ENCODE measurements at places on chromosomes 4 and X.

- peak; percentile 19 for DNase-seq
These were observed 98.7 kb downstream of the GLUD2 start for GRCh38 chrX:121146059-121146628.

GRCh38 chr4:153119626-153120025 is 84.6 kb upstream of the TRIM2 start:
- DNase-seq, result no peak

DNA sequence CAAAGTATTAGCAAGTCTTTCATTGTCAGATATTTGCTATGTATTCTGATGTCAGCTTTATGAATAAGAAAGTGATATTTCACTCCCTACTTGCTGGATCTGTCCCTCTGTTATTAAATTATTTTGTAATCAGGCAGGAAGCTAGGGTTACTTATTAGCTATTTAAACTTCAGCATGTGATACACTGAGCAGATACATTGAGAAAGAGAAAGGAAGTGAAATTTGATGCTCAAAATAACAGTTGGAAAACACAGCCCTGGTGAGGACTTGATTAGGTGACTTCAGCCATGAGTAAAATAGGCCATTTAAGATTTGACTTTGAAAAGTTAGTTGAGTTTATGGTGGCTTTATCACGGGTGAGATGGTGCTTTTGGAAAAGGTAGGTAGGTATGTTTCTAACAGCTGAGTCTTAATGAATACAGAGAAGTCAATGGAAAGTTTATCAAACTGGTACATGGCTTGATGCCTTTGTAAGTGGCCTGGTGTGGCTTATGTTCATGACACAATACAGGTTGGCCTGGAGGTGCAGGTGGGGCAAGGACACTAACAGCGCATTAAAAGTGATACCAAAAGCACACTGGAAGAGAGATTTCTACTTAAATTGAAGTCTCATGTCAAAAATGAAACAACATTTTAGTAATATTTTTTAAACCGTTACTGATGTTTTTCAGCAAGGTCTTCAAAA is 321.2 kb upstream of the SPOCK3 start:
- DNase-seq, result no peak

DNA sequence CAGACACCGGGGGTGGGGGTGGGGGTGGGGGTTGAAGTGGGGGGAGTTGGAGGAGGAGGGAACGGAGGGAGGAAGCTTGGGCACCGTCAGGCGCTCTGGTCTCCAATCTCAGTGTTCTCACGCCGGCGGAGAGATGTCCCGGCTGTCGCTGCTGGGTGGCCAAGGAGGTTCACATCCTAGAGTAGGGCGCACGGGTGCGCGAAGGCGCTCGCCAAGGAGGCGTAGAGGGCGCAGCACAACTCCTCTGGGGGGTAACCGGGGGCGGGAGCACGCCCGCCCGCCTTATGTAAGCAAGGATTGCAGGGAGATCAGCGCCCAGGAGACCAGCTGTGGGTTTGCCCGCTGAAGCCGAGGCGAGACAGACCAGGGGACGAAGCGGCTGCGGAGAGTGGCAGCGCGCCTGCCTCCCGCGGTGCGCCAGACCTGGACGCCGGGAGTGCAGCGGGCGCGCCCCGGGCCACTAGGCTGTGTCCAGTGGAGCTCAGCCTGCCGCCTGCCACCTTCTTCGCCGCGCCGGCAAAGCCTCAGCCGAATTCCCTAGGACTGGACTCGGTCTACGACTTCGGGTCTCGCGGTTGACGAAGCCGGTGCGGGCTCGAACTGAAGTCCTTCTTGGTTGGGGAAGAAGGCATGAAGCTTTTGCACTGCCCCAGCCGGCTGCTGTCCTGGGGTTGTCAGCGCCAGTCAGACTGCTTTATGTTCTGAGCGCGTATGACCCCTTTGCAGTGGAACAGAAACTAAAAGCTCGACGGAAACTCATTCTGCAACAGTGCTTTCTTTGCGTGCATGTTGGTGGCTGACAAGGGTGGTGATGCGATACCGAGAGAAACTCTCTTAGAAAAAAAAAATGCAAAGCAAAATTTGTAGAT is 707 bp upstream of the UNC5C start:
- DNase-seq, result peak; percentile 22

GRCh38 chr4:42605264-42605663 is 51.6 kb downstream of the ATP8A1 start:
- DNase-seq, result no peak

DNA sequence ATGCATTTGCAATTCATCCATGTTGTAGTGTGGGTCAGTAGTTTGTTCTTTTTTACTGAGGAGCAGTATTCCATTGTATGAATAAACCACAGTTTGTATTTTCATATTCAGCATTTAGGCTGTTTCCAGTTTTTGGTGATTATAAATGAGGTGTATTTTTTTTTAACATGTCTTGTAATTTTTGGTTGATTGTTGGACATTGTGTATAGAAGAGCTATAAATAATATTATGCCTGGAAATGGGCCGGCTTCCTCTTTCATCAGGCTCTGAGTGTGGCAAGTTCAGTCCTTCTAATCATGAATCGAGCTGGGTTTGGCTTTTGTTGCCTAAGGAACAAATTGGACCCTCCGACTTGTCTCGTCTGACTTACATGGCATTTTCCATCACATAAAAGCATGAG is 115.7 kb downstream of the PSAPL1 start:
- DNase-seq, result no peak

DNA sequence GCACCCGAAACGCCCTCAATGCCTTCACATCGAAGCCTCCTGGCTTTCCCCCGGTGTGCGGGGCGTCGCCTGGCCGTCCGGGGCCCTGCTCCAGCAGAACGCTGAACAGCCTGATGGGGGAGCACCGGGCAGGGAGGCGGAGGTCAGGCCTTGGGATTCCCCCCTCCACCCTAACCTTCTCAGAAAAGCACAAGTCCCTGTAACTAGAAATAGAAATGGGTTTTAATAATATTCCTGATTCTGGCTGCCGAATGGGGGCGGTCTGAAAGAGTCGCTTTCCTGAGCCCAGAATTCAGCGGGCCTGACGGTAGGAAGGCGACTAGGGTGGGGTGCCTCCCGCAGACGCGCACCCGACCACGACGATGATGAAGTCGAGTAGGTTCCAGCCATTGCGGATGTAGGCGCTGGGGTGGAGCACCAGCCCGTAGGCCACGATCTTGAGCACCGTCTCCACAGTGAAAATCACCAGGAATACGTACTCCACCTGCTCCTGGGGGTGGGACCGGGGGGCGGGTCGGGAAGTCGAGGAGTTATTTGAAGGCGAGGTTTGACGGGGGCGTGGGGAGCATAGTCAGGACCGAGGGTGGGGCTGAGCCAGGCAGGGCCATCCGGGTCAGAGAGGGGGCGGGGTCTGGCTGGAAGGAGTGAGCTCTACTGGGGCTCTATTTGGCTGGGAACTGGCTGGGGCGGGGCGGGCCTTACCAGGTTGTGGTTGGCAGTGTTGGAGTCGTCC is 2.5 kb downstream of the CACNA1F start:
- no peak for DNase-seq

DNA sequence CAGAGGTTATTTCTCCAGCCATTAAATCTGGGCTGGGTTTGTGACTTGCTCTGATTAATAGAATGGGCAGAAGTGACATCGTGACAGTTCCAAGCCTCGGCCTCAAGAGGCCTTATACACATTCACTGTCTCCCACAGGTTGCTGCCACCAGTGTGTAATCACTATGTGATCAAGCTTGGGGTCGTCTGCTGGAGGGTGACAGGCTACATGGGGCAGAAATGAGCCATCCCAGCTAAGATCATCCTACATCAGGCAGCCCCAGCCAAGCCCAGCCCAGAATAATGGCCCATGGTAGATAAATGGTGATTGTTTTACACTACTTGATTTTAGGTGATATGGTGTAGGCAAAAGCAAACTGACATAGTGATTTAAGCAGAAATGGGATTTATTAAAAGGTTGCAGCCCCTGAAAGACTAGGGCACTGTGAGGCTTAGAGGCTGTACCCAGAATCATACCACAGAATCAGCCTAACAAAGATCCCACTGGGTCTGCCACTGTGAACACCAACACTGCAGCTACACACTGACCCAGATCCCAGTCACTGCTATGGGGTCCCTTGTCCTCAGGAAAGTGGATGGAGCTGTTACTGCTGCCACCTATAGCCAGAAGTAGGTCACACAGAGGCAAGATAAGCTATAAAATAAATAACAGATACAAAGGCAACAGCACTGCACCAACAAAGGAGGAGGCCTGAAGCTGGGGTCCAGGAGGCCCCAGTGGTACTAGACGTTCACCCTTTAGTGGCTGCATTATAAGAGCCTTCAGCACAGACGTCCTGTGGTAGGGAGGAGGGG is 159.6 kb upstream of the RBPJ start:
- peak; percentile 29 for DNase-seq

DNA sequence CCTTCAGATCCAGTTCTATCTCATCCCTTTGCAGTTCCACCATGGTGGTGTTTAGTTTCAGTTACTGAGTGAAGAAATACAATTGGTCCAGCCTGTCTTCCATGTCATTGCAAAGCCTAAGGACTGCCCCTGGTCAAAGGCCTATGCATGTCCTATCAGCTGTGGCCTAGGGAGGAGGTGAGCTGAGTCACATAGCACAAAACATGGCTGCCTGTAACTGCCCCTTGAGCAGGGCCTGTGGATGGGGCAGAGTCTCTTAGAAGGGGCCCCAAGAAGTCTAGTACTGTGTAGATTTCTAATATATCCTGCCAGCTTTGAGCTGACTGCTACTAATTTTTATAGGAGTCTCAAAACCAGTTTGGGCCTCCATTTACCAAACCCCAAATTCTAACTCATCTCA is 296.7 kb downstream of the FBXW7 start:
- DNase-seq, result no peak

GRCh38 chrX:35622040-35622439 is 176.1 kb upstream of the MAGEB16 start:
- no peak for DNase-seq

DNA sequence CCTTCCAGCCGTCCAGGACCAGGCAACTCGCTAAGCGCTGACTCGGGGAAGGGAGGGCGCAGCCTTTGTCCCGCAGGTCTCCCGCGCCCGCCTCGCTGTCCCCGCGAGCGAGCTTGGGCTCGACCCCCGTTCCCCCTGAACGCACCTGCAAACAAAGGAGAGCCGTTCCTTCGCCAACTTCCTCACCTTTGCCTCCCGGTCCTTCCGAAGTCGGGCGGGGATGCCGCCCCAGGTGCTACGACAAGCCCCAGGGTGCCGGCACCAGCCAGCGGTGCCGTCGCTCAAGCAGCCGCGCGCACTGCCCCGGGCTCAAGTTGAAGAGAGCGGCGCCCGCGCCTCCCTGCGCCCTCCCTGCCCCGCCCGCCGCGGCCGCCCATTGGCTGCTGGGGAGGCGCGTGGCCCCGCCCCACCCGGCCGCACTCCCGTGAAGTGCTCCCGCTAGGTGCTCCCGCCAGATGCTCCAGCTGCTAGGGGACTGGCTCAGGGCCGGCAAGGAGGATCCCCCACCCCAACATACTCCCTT is 107.1 kb downstream of the NSUN7 start:
- DNase-seq, result peak; percentile 59

GRCh38 chr4:81225252-81225651 is 10.2 kb upstream of the PRKG2 start:
- no peak for DNase-seq

DNA sequence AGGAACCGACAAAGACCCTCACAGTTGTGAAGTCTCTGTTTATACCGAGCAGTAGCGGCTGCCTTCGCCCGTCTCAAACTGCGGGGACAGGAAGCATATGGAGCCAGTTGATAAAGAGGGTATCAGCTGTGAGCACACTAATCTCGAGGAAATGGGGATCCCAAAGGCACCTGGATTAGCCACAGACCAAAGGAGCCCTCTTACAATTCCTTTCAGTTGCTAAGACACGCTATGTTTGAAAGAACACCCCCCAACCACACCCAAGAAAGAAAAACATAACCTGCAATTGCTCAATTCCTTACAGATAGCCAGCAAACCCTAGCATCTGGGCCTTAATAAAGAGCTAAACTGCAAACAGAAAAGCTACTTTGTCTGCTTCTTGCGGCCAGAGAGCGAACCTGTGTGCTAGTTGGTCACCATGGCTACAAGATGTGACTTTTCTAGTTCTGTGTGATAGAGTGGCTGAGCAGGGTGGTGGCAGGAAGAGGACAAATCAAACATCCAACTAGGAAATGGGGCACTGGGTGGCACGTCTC is 23.3 kb upstream of the CHRNA9 start:
- no peak for DNase-seq

DNA sequence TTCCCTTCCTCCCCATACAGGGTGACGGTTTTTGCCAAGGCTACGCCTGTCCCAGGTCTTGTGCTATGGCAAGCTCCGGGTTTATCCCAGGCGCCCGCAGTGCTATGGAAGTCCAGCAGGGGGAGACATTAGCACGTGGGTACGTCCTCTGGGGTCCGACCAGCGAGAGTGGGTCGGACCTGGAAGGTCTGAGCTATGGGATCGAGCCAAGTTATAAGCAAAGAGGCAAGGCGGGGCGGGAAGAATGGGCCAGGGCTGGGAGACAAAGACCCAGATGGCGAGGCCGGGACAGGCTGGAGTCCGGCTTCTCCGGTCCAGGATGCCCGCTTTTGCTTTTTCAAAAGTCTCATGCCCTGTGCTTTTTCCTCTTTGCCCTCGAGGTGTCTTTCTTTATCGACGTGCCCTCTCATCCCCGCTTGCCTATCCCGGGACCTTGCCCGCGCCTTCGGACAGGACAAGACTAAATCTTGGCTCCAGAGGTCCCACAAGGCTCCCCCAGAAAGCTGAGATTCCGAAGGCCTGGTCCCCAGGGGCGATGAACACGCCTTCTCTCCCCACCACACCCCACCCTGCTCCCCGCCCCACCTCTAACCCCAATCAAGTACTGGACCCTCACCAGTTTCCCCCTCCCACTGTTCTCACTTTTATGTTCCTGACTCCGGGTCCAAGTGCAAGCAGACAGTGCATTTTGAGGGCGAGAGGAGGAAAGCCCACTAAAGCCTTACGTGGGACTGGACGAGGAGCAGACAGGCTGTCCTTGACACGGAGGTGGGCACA is 785 bp upstream of the EFNB1 start:
- DNase-seq, result peak; percentile 81

- no peak for DNase-seq
These were observed 13.0 kb downstream of the KLF3 start for GRCh38 chr4:38676986-38677385.

Measured in fibroblast of skin of scalp (primary cell).